Brain pericyte (primary cell): ENCODE measurements at places on chromosomes 5 and 9.

DNA sequence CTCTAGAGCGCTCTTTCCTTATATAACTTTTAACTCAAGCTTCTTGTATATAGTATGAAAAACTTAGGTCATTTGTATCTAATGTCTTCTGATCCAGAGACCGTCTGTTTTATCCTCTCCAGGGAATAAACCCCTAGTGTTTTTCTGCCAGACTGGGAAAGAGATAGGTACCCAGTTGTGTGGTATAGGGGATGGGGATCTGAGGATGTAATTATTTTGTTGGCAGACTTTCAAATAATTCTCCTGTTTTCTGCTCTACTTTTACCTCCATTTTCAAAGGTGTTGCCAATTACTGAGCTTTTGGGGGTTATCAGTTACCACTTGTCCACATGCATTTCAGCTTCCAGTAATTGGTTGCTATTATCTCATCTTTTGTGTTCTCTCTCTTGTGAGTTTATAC, 17.9 kb downstream of the CCDC171 start:
- DNase-seq = no peak

GRCh38 chr9:116133163-116133562, 20.4 kb upstream of the PAPPA start:
- no peak for DNase-seq

DNA sequence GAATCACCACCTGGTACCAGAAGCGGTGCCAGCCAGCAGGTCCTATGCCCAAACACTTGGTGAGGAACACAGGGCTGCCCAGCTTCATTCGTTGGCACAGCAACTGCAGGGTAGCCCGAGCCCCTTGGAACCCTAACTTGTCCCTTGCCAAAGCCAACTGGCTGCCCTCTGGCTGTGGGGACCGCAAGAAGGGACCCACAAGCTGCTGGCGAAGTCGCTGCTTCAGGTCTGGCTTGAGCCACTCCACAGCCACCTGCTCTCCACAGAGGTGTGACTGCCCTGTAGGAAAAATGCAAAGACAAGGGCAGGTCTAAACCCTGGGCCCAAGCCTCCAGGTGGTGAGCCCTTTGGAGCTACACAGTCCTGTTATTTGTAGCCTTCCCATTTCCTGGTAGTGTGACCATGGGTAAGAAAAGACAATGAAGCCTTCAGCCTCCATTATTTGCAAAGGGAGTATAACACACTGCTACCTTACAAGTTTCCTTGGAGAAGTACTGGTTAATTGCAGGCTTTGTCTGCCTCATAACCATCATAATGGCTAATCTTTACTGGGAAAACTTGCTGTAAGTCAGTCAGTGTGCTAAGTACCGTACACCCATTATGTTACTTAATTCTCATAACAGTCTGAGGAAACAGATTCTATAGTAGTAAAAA, 1.8 kb downstream of the DND1 start:
- DNase-seq = no peak

GRCh38 chr5:157157293-157157891, 8.7 kb downstream of the GARIN3 start:
- DNase-seq = no peak

DNA sequence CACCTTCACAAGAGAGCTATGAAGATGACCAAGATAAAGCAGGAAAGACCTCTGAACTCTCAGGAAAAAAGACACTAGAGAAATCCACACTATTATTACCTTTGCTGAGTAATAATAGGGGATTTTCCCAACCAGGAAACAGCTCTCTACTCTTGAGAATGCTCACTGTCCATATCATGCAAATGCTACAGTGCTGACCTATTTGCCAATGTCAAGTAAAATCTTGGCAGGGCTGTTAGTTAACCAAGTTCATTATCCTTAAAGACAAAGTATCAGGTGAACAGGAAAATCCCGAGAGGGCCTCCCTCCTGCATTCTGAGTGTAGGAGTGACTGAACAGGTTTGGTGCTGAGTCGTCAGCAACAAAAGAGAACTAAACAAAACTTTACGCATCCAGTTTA, 306.6 kb downstream of the ACTL7B start:
- no peak for DNase-seq

- no peak for DNase-seq
Measured at GRCh38 chr5:60066502-60066901, 173.0 kb upstream of the PDE4D start.

GRCh38 chr9:116174347-116174746, 20.8 kb downstream of the PAPPA start:
- DNase-seq = no peak
